ENCODE measurements at places on chromosomes 7 and 10.

DNA sequence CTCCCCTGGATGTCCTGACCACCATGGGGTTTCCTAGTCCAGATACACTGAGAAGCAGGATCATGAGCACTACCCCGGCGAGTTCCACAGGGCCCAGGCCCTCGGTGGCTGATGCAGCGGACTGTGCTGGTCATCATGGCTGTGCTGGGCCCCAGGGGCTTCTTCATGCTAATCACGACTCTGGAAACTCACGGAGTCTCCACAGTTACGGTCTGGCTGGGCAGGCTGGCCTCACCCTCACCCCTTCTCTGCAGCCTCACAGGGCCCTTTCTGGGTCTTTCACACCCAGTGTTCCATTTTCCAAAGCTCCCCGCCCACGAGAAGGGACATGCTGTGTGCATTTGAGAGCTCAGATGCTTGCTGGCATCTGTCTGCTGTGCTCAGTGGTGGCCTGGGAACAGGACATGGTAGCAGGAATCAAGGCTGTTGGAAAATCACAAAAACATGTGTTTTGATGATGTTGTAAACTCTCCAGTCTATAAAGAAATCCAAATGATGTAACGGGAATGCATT, 119.0 kb downstream of the PTPN20 start:
- DNase-seq, result no peak
- H3K4me3 ChIP-seq, result no peak overlapping the region
- no peaks in the 10 kb centered on the region for H3K36me3 ChIP-seq
- H3K27ac ChIP-seq, result no peak overlapping the region

DNA sequence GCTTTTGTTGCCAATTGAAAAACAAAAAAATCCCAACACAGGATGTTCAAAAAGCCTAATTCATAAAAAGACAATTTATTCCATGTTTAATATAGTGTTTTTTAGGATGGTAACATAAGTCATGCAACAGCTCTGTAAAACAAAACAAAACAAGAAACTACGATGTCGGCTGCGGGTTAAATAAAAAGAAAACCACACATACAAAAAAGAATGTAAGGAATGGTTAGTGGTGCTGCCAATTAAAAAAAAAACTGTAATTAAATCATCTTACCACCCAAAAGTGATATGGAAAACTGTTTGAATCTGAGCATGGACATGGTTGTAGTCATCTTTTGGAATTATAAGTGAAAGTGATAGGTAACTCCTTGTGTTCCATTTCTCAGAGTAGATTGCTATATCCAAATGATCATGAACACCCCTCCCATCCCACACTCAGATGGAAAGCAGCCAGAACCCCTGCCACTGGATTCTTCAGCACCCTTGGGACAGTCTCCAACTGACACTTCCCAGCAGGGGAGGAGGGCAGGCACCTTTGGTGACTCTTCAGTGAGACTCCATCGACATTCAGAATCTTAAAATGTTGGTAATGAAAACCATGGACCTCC, 14.3 kb upstream of the DAGLB start:
- H3K4me1 ChIP-seq, result no peaks in the 10 kb centered on the region
- peaks cover 55% of the 10 kb centered on the region for H3K36me3 ChIP-seq
- no peaks in the 10 kb centered on the region for H3K27me3 ChIP-seq
- H3K4me3 ChIP-seq, result no peak overlapping the region

DNA sequence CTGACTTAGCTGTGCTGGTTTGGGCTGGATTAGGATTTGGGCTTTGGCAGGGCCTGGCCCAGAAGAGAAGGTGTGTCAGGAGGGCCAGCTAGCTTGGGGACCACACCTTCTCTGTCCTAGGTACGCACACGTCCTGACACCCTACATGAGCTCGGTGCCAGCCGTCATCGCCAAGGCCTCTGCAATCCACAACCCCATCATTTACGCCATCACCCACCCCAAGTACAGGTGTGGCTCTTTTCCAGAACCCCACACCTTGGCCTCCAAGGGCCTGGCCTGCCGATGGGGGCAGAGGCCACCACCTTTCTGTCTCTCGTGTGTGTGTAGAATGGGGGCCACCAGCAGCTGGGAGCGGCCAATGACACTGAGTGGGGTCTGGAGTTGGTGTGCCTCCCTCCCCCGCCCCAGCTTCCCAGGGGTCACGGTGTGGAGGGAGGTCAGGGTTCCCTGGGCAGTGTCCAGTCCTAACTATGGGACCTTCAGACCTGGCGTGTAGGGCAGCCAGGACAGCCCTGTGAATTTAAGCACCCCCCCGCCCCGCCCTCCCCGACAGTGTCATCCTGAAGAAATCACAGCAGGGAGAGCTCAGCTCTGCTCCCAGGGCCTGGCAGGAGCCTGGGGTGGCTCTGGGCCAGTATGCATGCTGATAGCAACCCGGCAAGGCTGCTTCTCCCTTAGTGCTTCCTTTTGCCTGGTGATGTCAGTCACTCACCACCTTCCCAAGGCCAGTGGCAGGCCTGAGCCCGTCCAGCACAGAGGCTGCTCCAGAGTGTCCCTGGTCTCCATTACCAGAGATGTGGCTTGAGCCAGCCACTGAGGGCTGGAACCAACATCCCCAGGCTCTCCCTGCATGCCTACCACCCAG, 6.9 kb upstream of the LDB3 start:
- no peaks in the 10 kb centered on the region for H3K27me3 ChIP-seq
- H3K4me3 ChIP-seq, result no peak overlapping the region
- no peaks in the 10 kb centered on the region for H3K36me3 ChIP-seq
- H3K4me1 ChIP-seq, result peaks cover 4% of the 10 kb centered on the region
- no peak overlapping the region for H3K27ac ChIP-seq

- no peak for DNase-seq
- no peak overlapping the region for H3K27ac ChIP-seq
- no peak overlapping the region for H3K4me3 ChIP-seq
Measured at GRCh38 chr7:70744492-70744891, 387.5 kb upstream of the GALNT17 start.

DNA sequence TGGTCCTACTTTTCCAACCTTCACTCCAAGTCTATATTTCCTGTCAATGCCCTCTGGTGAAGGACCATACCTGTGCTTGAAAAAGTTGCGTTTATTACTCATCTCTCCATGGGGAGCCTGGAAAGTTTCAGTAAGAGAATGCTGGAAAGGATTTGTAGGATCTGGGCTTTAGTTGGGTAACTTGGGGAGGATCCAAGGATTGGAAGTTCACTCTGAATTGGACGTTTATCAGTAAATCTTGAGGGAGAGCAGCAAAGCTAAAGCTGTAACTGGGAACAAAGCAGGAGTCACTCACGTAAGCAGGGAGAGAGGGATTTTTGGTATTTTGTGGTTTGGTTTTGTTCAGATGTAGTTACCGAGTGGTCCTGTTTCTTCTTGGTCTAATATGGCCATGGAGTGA, 51.4 kb upstream of the NPVF start:
- no peak overlapping the region for H3K4me3 ChIP-seq
- no peaks in the 10 kb centered on the region for H3K27me3 ChIP-seq
- H3K27ac ChIP-seq, result no peak overlapping the region
- no peaks in the 10 kb centered on the region for H3K4me1 ChIP-seq

DNA sequence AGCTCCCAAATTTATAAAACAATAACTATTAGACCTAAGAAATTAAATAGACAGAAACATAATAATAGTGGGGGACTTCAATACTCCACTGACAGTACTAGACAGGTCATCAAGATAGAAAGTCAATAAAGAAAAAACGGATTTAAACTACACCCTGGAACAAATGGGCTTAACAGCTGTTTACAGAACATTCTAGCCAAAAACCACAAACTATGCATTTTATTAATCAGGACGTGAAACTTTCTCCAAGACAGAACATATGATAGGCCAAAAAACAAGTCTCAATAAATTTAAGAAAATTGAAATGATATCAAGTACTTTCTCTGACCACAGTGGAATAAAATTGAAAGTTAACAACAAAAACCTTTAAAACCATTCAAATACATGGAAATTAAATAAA, 46.4 kb downstream of the ZNF680 start:
- H3K27ac ChIP-seq, result peak overlapping the region; percentile 58
- H3K4me3 ChIP-seq, result no peak overlapping the region
- H3K36me3 ChIP-seq, result no peaks in the 10 kb centered on the region
- H3K4me1 ChIP-seq, result no peaks in the 10 kb centered on the region
- H3K27me3 ChIP-seq, result no peaks in the 10 kb centered on the region

DNA sequence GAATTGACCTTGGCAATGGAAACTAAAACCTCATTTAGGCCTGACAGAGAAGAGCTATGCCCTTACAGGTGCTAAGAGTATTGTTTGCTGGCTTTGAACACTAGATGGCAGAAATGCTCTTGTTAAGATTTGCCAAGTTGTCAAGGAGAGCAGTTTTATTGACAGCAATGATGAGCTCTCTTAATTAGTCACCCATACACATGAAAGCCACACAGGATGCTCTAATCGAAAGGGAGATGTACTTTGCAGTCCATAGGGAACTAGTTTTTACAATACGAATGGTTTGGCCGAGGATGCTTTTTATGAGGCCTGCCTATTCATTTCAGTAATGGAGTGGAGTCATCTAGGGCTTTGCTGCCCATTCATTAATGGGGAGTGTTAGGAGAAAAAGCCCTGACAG, 45.4 kb upstream of the MBL2 start:
- no peaks in the 10 kb centered on the region for H3K36me3 ChIP-seq
- H3K4me1 ChIP-seq, result no peaks in the 10 kb centered on the region
- H3K27me3 ChIP-seq, result no peaks in the 10 kb centered on the region
- DNase-seq, result no peak
- H3K27ac ChIP-seq, result no peak overlapping the region
- no peak overlapping the region for H3K4me3 ChIP-seq

DNA sequence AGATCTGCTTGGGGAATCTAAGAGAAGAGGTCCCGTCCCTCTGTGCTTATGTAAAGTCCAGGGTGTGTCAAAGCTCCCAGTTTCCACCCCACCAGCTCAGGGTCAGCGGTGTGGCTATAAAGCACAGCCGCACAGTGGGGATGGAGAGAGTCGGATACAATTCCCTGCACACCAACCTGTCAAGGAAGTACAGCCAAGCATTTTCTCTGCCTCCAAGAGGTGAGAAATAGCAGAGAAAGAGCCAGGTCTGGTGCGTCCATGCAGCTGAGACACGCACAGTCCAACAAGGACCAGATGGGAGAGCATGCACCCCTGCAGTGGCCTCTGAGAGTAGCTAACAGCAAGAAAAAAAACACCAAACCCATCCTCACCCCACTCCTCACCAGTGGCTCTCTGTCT, 61.3 kb upstream of the WAC start:
- H3K36me3 ChIP-seq, result no peaks in the 10 kb centered on the region
- H3K4me3 ChIP-seq, result no peak overlapping the region
- no peaks in the 10 kb centered on the region for H3K4me1 ChIP-seq
- no peaks in the 10 kb centered on the region for H3K27me3 ChIP-seq
- no peak overlapping the region for H3K27ac ChIP-seq
- no peak for DNase-seq

DNA sequence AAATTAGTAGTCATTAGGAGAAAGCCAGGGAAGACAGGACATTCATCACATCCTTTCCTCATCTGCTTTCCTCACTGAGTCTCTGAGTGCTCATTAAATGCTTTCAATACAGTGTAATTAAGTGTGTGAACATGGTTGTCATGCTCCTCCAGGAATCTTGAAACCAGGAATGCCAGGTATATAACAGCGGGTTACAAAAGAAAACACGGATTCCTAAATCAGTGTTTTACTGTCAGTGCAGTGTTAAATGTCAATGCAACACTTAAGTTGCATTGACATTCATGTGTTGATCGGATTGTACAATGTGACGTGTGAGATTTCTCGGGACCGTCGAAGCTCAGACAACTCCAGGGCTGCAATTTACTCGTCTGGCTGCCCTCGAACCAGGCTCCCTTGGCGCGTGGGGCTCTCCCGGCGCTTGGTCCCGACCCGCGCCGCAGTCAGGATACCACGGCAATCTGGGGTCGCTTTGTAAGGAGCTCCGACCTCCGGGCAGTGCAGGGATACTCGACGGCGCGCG, 455 bp upstream of the SPAG6 start:
- peak overlapping the region; percentile 12 for H3K4me3 ChIP-seq
- H3K4me1 ChIP-seq, result peaks cover 14% of the 10 kb centered on the region

- no peaks in the 10 kb centered on the region for H3K27me3 ChIP-seq
- no peak overlapping the region for H3K27ac ChIP-seq
- peak; percentile 69 for DNase-seq
Measured at GRCh38 chr10:133457100-133457841, 3.5 kb downstream of the SCART1 start.

DNA sequence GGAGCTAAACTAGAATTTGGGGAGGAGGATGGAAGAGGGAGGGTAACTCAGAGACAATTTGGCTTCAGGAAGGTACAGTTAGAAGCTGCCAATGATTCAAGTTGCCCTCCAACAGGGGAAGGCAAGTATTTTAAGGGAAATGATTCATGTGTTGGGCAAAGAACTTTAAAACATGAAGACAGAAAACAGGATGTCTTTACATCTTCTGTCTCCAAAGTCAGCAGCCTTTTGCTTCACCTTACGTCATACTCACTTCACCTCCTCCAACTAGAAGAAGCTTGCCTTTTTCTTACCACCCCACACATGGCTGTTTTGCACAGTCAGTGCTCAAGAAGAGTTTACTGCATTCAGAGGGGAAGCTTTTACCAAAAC, 36.1 kb downstream of the PPP1R3C start:
- no peak overlapping the region for H3K4me3 ChIP-seq
- no peaks in the 10 kb centered on the region for H3K36me3 ChIP-seq
- peaks cover 44% of the 10 kb centered on the region for H3K4me1 ChIP-seq
- DNase-seq, result no peak

DNA sequence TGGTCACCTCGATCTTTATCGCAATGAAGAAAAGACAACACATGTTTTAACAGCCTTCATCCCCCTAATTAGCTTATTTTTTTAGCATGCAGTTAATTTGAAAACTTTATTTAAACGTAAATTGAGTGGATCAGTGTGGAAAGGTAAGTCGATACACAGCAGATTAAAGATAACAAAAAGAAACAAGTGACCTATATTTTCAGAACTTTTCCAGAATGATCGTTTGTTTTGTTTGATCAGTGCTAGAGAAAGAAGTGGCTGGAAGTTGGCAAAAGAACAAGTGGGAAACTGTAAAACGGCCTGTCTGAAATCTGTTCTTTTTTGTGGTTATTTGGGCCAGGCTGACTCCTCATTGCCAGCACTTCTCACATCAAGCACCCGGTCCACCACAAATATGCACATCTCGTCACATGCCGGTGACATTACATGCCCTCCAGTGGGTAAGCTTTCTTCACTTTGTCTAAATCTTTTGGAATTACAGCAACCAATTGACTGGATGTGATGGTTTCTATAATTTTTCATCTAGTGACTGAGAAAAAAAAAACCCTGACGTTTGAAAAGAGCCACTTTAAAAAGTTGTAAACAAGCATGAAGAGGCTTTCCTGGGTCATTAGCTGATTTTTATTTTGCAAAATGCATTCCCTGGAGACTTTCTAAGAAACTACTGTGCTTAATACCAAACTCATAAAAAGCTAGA, 33.2 kb downstream of the C7orf33 start:
- peaks cover 6% of the 10 kb centered on the region for H3K4me1 ChIP-seq
- no peaks in the 10 kb centered on the region for H3K36me3 ChIP-seq
- no peak for DNase-seq
- no peak overlapping the region for H3K27ac ChIP-seq
- no peaks in the 10 kb centered on the region for H3K27me3 ChIP-seq
- no peak overlapping the region for H3K4me3 ChIP-seq

GRCh38 chr7:1721047-1721690, 51.1 kb downstream of the ELFN1 start:
- no peaks in the 10 kb centered on the region for H3K4me1 ChIP-seq
- H3K27me3 ChIP-seq, result no peaks in the 10 kb centered on the region
- H3K4me3 ChIP-seq, result no peak overlapping the region
- no peak for DNase-seq
- H3K36me3 ChIP-seq, result no peaks in the 10 kb centered on the region

All from vagina (tissue), 2 donors.